ENCODE measurements at places on chromosomes 3 and 15. TPM values are rescaled to one million over a fixed set of nuclear protein-coding genes. Genes with fewer than 3 reads are reported as not detected.

- peak overlapping the region; percentile 36 for H3K4me3 ChIP-seq
- H3K4me1 ChIP-seq: peaks cover 51% of the 10 kb centered on the region
- peak overlapping the region; percentile 98 for H3K27ac ChIP-seq
- H3K27me3 ChIP-seq: 0 out of 2 replicates have a peak, but pooled peaks cover 3% of the 10 kb centered on the region
- H3K36me3 ChIP-seq: no peaks in the 10 kb centered on the region
Observed at GRCh38 chr15:101127506-101128076, 124.3 kb downstream of the CHSY1 start.

DNA sequence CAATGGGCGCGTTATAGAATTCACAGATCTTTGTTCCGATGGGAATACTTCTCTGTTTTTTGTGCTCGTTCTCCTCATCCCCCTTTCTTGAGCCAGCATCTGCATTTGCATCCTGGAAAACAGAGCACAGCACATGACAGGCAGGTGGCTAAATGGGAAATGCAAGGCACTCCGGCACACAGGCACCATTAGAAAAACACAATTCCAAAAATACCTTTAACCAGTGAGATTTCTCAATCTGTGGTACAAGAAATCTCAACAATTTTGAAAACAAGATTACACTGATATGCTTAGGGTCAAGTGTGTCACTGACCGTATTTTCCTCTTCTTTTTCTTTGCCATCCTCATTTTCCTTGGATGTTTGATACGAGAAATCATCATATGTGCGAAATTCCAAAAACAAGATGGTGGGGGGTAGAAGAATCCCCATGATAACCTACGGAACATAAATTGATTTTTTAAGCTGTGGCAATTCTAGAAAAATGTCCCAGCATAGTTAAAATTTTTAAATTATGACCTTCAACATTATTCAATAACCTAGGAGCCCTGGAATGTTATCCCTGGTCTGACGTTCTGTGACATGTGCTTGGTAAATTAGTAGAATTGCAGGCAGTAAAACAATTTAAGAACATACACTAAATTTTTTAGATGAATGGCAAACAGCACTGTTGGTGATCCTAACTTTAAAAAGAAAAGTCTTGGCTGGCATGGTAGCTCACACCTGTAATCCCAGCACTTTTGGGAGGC, 46.5 kb upstream of the MTMR10 start:
- no peak overlapping the region for H3K4me3 ChIP-seq
- no peaks in the 10 kb centered on the region for H3K27me3 ChIP-seq
- no peak for DNase-seq
- no peak overlapping the region for H3K27ac ChIP-seq

- DNase-seq: no peak
- H3K4me3 ChIP-seq: no peak overlapping the region
- peaks cover 6% of the 10 kb centered on the region for H3K4me1 ChIP-seq
- H3K27ac ChIP-seq: no peak overlapping the region
Observed at GRCh38 chr15:35743321-35743720, 197.4 kb upstream of the DPH6 start.

- no peak overlapping the region for H3K27ac ChIP-seq
- no peak overlapping the region for H3K4me3 ChIP-seq
- H3K4me1 ChIP-seq: peaks cover 4% of the 10 kb centered on the region
- H3K36me3 ChIP-seq: no peaks in the 10 kb centered on the region
- no peaks in the 10 kb centered on the region for H3K27me3 ChIP-seq
Observed at GRCh38 chr15:61063875-61064320, 165.2 kb downstream of the RORA start.

DNA sequence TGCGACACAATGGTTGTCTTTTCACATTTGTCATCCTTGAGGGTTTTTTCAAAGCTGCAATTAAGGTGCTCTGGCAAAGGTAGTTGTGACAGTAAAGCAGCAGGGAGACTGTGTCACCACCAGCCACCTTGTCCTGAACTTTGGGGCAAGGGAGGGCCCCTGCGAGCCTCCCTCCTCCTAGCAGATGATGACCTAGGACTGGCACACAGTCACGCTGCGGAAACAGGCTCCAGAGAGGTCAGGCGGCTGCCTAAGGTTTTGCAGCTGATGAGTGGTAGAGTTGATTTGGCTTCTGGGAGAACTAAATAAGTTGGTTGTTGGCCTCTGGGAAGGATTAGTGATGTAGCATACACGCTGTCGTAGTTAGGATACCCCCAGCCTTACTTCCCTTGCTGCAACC, 62.7 kb downstream of the PDIA5 start:
- no peak overlapping the region for H3K4me3 ChIP-seq
- no peaks in the 10 kb centered on the region for H3K27me3 ChIP-seq
- no peak for DNase-seq
- peaks cover 6% of the 10 kb centered on the region for H3K36me3 ChIP-seq

- H3K36me3 ChIP-seq: no peaks in the 10 kb centered on the region
- no peak overlapping the region for H3K27ac ChIP-seq
- no peaks in the 10 kb centered on the region for H3K27me3 ChIP-seq
- no peaks in the 10 kb centered on the region for H3K4me1 ChIP-seq
- no peak overlapping the region for H3K4me3 ChIP-seq
- DNase-seq: no peak
Observed at GRCh38 chr3:152564459-152564858, 270.5 kb upstream of the P2RY1 start.

DNA sequence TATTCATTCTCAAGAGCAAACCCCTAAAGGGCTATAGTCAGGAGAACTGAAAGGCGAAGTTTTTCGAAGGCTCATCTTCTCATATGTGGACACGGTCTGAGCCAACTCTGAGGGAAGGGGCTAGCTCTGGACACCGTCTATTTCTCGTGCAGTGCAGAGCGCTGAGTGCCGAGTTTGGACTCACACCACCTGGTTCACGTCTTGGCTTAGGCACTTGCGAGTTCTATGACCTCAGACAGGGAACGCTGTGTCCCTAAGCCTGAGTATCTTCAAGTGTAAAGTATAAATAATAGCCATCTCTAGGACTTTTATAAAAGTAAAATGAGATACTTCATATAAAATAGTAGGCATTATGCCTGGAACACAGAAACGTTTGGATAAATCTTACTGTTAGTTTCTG, 223.7 kb downstream of the FMN1 start:
- peaks cover 20% of the 10 kb centered on the region for H3K4me1 ChIP-seq
- no peaks in the 10 kb centered on the region for H3K36me3 ChIP-seq

- no peaks in the 10 kb centered on the region for H3K27me3 ChIP-seq
- no peaks in the 10 kb centered on the region for H3K36me3 ChIP-seq
- H3K4me3 ChIP-seq: no peak overlapping the region
- no peak overlapping the region for H3K27ac ChIP-seq
Observed at GRCh38 chr3:180188512-180189309, 152.0 kb upstream of the PEX5L start.

- no peaks in the 10 kb centered on the region for H3K27me3 ChIP-seq
- H3K36me3 ChIP-seq: no peaks in the 10 kb centered on the region
- no peak for DNase-seq
- H3K4me1 ChIP-seq: 0 out of 2 replicates have a peak, but pooled peaks cover 7% of the 10 kb centered on the region
- no peak overlapping the region for H3K4me3 ChIP-seq
Observed at GRCh38 chr3:138724443-138724842, 110.3 kb downstream of the PIK3CB start.

DNA sequence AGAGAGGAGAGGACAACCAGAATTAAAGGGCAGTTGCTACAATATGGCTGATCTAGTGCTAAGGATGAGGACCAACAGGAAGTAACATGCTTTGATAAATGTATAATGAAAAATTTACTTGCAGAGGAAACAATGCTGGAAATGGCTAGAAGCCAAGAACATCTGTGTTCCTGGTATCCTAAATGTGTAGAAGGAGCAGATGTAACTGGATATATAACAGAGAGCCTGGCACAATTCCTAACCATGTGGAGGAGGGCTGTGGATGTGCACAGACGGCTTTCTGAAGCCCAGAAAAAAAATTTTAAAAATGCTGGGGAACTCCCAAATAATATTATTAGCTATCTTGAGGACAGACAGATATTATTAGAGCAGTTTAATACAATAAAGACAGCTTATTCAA, 159.4 kb upstream of the GBE1 start:
- no peak for DNase-seq
- H3K27me3 ChIP-seq: no peaks in the 10 kb centered on the region
- H3K36me3 ChIP-seq: no peaks in the 10 kb centered on the region
- H3K27ac ChIP-seq: no peak overlapping the region
- no peak overlapping the region for H3K4me3 ChIP-seq

DNA sequence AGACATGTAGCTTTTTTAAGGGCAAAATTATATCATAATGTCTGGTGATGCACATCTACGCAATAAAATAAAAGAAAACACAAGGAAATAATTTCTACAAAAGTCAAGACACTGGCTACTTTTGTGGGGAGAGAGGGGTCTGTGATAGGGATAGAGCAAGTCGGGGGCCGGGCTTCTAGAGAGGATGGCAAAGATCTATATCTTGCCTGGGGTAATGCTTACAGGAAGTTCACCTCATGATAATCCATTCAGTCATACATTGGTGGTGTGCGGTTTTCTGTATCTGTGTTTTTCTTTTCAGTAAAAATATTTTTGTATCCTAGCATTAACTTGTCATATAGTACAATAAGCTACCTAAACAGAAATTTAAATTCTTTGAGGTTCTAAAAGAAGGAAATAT, 178.8 kb downstream of the ARRDC4 start:
- H3K27me3 ChIP-seq: no peaks in the 10 kb centered on the region
- no peak for DNase-seq

GRCh38 chr3:64311424-64312061, 86.3 kb upstream of the PRICKLE2 start:
- no peak overlapping the region for H3K27ac ChIP-seq
- H3K36me3 ChIP-seq: no peaks in the 10 kb centered on the region
- peaks cover 5% of the 10 kb centered on the region for H3K4me1 ChIP-seq
- H3K4me3 ChIP-seq: 0 out of 2 replicates have a peak overlapping the region, but pooled peaks have one; percentile 7
- no peaks in the 10 kb centered on the region for H3K27me3 ChIP-seq
- peak; percentile 82 for DNase-seq

- no peak overlapping the region for H3K4me3 ChIP-seq
- no peak overlapping the region for H3K27ac ChIP-seq
- no peak for DNase-seq
- no peaks in the 10 kb centered on the region for H3K4me1 ChIP-seq
Observed at GRCh38 chr3:141067206-141067974, 16.2 kb downstream of the SPSB4 start.

- DNase-seq: no peak
- peaks cover 14% of the 10 kb centered on the region for H3K4me1 ChIP-seq
- H3K27ac ChIP-seq: no peak overlapping the region
- H3K4me3 ChIP-seq: no peak overlapping the region
- H3K36me3 ChIP-seq: no peaks in the 10 kb centered on the region
Observed at GRCh38 chr15:63163217-63163616, 5.9 kb upstream of the RPS27L start.

DNA sequence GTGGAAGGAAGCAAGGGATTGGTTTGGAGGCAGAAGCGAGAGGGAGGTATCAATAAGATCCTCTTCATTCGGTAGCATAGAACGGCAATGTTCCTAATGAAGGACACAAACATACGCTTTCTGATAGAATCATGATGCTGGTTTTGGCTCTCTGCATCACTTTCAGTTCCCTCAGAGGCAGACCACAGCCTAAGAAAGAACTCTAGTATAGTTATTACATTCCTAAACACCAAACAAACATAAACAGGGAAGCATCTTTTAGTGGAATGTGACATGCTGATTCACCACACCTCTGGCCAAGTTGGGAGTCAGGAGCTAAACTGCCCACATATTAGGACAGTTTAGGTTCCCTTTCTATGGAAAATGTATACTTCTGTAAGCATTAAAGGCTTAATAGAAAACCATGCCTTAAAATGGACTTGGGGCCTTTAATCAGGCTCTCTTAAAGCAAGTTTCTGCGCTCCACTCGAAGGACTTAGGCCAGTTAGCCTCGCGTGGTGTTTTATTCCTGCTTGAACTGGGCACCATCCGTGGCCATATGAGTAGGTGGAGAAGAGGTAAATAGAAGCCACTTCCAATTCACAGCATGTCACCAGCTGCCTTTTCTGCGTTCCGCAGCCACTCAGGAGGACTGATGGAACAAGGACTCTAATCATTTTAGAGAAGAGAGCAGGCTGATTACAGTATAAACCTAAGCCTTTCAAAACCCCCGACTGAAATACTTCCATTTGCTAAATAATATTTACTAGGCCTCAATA, 53.7 kb downstream of the CD47 start:
- peak overlapping the region; percentile 24 for H3K27ac ChIP-seq
- no peak overlapping the region for H3K4me3 ChIP-seq
- no peaks in the 10 kb centered on the region for H3K36me3 ChIP-seq

- H3K4me1 ChIP-seq: no peaks in the 10 kb centered on the region
- peak; percentile 13 for DNase-seq
- H3K36me3 ChIP-seq: no peaks in the 10 kb centered on the region
- peaks cover 29% of the 10 kb centered on the region for H3K27me3 ChIP-seq
Observed at GRCh38 chr15:79562403-79562815, 130.3 kb downstream of the MINAR1 start.

DNA sequence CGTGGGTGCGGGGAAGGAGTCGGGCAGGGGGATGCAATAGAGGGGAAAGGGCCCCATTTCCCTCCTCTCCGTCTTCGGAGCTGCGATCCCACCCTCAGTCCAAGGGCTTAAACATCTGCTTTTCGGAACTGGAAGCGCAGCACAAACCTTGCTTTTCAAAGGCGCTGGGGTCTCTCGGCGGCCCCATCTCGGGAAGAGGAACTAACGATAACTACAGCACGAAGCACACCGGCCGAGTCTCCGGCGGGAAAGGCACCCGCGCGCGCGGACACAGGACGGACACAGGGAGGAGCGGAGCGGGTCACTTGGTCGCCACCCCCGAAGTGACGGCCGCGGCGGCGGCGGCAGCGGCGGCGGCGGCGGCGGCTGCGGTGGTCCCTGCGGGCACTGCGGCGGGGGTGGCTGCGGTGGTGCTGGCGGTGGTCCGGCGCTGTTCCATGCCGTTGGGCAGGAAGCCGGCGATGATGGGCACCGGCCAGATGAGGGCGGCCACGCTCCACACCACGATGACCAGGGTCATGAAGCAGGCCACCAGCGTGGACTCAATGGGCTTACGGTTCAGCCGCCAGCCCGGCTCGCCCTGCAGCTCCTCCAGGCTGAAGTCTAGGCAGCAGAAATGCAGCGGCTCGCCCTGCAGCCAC, 1.1 kb downstream of the TMEM158 start:
- peak overlapping the region; percentile 33 for H3K27ac ChIP-seq
- H3K4me1 ChIP-seq: 0 out of 2 replicates have a peak, but pooled peaks cover 11% of the 10 kb centered on the region
- peak; percentile 88 for DNase-seq
- H3K27me3 ChIP-seq: no peaks in the 10 kb centered on the region

Gene INKA1
- 12.0 TPM for total RNA-seq

Gene NOX5
- 0.11 TPM for total RNA-seq

Gene SI
- not detected for total RNA-seq

Gene SERINC4
- not detected for total RNA-seq

Gene NPAP1
- total RNA-seq: not detected

Gene TUSC7
- not detected for total RNA-seq

Gene SAMMSON
- not detected for total RNA-seq

Gene DUOXA1
- not detected for total RNA-seq

Gene TGM5
- total RNA-seq: not detected

Gene DLL4
- not detected for total RNA-seq

Gene CPB1
- not detected for total RNA-seq

Gene TRPM7
- total RNA-seq: 38.4 TPM

Gene WDR49
- total RNA-seq: not detected

Gene PRSS50
- total RNA-seq: not detected

Gene SPTSSB
- not detected for total RNA-seq

Gene CDCP1
- total RNA-seq: 5.4 TPM

Gene NRROS
- not detected for total RNA-seq

Gene ENTPD3
- not detected for total RNA-seq

Gene SSUH2
- total RNA-seq: 0.76 TPM

Gene ZWILCH
- total RNA-seq: 20.6 TPM
